Activated T-helper 2 cell treated with anti-CD3 and anti-CD28 coated beads, Interferon-gamma antibody, Interleukin-2, Interleukin-4, amounts not matched to agents 10 μg/mL and 5 μg/mL and 100 μg/mL, durations not matched to agents 14 hours and 24 hours and 36 hours (primary cell): ENCODE measurements at places on chromosomes 4 and X.

DNA sequence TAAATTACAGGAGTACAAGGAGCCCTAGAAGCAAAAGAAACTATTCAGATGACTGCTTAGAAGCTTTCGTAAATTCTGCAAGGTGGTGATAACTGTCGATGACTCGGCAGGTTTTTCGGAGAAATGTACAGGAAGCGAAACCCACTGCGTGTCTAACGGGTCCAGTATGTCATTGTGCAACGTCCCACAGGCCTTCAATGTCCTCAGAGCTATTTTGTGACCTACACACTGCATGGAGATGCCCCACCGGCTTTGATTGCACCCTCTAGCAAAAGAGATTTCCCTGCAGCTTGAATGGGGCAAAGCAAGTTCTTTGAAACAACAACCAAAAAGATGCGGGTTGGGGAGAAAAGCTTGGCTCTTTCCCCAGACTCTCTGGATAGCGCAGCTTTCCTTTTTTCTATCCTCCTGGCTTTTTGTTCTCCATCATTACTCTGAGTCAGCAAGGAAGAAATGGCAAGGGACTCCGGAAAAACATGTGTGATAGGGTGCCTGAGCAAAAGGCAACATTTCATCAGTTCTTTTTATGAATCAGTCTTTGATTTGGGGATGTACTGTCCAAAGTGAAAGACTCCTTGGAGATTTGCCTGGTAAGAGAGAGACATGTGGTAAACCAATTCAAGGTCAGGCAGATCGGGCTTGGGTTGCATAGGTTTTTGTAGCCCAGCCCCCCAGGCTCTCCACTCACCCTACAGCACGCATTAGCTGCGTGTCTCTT is 112.0 kb upstream of the TBL1X start:
- peak; percentile 56 for DNase-seq

GRCh38 chrX:153448556-153449367 is 2.9 kb upstream of the TREX2 start:
- DNase-seq: no peak

GRCh38 chrX:25872786-25873185 is 265.4 kb upstream of the MAGEB18 start:
- no peak for DNase-seq

- no peak for DNase-seq
Measured at GRCh38 chr4:164904941-164905340, 28.0 kb downstream of the APELA start.

- DNase-seq: no peak
Measured at GRCh38 chr4:7073526-7074390, 5.9 kb upstream of the GRPEL1 start.

- no peak for DNase-seq
Measured at GRCh38 chr4:3291969-3292570, 751 bp upstream of the RGS12 start.

DNA sequence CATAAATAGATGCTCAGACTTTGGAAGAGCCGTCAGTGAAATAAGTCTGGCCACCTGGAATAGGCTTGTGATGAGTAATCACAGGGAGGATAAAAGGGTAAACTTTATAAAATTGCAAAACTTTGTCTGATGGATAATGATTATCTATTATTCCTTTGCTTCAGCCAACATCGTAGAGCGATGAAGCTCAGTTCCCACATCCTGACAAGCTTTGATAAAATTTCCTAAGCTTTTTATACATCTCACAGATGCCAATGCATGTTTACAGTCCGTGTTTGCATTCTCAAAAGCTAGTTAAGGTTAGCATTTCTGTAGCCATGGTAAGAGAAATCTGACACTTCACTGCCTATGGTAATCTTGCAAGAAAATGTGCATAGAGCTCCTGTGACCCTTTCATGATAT is 15.4 kb upstream of the UGDH start:
- DNase-seq: no peak

DNA sequence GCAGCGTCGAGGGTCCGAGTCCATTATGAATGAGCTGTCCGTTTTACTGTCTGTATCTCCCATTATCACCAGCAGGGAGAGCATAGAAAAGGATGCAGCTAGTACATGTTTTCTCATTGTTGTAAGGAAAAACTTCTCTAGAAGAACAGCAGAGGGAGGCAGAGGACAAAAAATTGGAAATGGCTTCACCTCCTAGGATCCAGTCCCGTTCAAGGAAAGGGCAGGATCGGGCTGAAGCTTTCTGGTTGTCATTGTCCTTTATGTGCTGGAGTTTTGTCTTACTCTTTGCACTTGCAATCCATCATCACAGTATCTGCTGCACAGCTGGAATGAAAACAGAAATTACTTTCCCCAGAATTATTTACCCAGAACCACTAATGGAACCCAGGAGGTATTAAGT is 14.7 kb downstream of the NDP start:
- no peak for DNase-seq

DNA sequence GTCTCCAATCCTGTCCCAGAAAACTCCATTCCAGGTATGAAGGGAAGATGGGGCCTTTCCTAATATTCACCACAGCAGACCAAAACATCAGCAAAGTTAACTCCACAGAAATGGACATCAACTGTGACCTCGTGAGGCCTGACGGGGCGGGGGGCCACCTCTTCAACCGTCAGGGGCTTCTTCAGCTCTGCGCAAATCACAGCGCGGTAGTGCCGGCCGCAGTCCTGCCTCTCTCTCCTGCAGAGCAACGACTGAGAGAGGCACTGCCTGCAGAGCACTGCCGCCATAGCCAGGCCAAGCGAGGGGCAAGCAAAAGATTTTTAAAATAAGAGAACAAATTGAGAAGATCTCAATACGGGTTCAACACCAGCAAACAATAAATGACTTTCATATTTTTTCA is 226.2 kb downstream of the STPG2 start:
- DNase-seq: no peak
